ENCODE measurements at places on chromosomes 12 and 14. TPM values are rescaled to one million over a fixed set of nuclear protein-coding genes. Genes with fewer than 3 reads are reported as not detected.

GON7 gene
- total RNA-seq: 13.7 TPM

B3GNT4 gene
- total RNA-seq: 1.6 TPM

OTX2 gene
- not detected for total RNA-seq

RNF212B gene
- total RNA-seq: not detected

PRKAG1 gene
- total RNA-seq: 51.9 TPM

FZD10 gene
- not detected for total RNA-seq

CDKL1 gene
- total RNA-seq: 7.5 TPM

NUDT14 gene
- total RNA-seq: 16.3 TPM

AQP5 gene
- not detected for total RNA-seq

SLC39A5 gene
- total RNA-seq: 0.27 TPM
